ENCODE measurements at places on chromosomes 6 and 20.

- DNase-seq = no peak
These were observed 34.7 kb downstream of the FILIP1 start for GRCh38 chr6:75458895-75459294.

DNA sequence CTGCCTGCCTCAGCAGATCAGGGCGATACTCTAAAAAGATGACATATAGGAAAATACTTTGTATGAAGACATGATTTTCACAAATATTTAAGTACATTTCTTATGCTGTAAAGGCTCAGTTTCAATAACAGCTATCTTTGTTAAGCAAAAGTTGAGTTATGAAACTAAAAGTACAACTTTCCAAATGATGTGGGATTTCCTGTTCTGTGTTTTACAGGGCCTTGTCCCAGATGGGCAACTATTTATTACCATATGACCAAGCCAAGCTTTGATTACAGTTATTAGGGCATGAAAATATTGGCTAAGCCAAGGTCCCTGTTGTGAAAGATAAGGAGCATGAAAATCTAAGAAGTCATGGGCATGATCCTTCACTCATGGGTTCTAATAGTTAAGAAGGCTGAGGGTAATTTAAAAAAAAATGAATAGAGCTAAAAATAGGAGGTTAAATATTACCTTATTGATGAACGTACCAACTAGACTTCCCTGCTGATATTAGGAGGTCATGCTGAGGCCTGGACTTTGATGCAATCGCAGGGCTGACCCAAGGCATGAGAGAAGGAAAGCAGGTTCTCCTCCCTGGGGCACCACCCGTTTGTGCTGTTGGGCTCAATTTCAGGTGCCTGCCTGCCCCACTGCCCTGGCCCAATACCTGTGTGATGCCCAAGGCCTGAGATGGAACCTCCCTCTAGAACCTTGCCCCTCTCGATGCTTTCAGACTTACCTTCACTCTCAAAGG, 294.4 kb upstream of the PRDM1 start:
- no peak for DNase-seq

GRCh38 chr6:23002044-23002619, 432.8 kb downstream of the HDGFL1 start:
- no peak for DNase-seq

- DNase-seq = no peak
These were observed 262.7 kb downstream of the CD83 start for GRCh38 chr6:14380086-14380820.

DNA sequence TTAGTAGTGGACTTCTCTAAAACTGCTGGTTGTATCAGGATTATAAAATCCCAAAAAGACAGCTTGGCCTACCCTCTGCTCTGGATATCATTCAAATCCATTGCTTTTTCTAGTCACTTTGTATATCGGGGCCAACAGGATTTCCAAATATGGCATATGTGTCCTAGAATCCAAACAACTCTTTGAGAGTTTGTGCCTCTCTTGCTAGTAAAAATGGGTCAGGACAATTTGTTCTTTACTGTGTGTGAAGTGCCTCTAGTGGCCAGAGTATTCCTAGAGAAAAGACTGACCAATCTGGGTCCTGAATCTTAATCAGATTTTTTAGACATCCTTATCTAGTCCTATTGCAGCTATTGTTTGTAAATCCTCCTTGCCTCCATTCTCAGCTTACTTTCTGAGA, 33.5 kb upstream of the MANEA start:
- DNase-seq = no peak

DNA sequence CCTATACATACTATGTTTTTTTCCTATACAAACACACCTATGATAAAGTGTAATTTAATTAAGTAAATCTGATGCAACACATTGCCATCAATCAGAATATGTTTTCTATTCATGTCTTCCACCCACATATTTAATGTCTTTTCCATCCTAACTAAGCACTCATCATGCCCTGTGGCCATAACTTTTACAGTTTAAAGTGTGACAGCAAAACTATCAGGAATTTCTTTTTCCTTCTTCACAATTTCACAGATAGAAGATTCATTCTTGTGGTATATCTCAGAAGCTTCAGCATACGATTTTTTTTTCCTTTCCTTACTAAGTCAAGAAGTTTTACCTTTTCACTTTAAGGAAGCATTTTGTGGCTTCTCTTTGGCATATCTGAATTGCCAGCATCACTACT, 7.0 kb upstream of the BEND6 start:
- DNase-seq = no peak

- DNase-seq = no peak
These were observed 17.8 kb upstream of the FKBP5 start for GRCh38 chr6:35706468-35706867.

DNA sequence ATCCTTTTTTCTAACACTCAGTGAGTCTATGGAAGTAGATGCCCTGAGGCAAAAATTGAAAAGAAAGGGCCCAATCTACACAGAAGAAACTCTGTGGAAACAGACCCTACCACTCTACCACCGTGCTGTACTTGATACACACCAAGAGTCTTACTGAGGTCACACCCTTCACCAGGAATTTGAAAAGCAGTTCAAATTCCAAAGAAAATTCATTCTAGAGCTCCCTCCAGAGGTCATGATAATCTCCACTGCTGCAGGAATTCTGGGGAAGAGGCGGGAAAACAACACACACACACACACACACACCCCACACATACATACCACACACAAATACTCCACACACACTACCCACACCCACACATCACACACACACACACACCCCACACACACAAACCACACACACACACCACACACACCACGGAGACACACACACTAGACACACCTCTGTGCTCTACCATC, 336.8 kb downstream of the HDGFL1 start:
- DNase-seq = peak; percentile 47

DNA sequence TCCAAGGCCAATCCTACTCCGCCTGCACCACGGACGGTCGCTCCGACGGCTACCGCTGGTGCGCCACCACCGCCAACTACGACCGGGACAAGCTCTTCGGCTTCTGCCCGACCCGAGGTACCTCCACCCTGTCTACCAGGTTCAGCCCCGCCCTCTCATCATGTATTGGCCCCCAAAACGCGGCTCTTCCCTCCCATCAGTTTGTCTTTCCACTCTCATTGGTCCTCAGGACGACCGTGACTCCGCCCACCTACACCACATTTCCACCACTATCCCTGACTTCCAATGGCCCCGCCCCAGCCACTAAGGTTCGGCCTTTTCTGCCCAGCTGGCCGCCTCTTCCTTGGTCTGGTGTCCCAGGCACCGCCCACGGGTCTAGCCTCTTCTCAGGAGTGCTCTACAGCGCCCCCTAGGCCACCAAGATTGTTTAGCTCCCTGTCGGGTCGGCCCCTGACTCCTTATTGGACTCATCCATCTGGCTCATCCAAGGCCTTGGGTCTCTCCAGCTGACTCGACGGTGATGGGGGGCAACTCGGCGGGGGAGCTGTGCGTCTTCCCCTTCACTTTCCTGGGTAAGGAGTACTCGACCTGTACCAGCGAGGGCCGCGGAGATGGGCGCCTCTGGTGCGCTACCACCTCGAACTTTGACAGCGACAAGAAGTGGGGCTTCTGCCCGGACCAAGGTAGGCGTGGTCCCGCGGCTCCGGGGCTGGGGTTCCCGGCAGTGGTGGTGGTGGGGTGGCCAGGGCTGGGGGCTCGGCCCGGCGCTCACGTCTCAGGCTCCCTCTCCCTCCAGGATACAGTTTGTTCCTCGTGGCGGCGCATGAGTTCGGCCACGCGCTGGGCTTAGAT, 3.1 kb downstream of the MMP9 start:
- DNase-seq = peak; percentile 7

- DNase-seq = no peak
These were observed 134.6 kb downstream of the CEBPB start for GRCh38 chr20:50325215-50325614.

DNA sequence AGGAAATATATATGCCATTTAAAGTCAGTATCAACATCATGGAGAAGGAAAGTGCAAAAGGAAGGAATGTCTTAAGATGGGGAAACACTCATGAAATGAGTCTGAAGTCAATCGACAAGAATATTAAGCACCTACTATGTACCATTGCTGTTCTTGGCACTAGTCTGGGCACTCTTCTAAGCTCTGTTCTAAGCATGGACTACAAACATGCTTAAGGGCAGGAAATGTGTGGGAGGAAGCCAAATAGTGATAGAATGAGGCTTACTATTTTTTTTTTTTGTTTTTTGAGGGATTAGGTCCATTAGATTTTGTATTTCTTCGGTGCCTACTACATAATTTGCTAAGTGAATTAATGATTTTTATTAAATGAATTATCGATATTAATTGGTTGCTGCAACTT, 83.8 kb upstream of the SUPT3H start:
- no peak for DNase-seq

DNA sequence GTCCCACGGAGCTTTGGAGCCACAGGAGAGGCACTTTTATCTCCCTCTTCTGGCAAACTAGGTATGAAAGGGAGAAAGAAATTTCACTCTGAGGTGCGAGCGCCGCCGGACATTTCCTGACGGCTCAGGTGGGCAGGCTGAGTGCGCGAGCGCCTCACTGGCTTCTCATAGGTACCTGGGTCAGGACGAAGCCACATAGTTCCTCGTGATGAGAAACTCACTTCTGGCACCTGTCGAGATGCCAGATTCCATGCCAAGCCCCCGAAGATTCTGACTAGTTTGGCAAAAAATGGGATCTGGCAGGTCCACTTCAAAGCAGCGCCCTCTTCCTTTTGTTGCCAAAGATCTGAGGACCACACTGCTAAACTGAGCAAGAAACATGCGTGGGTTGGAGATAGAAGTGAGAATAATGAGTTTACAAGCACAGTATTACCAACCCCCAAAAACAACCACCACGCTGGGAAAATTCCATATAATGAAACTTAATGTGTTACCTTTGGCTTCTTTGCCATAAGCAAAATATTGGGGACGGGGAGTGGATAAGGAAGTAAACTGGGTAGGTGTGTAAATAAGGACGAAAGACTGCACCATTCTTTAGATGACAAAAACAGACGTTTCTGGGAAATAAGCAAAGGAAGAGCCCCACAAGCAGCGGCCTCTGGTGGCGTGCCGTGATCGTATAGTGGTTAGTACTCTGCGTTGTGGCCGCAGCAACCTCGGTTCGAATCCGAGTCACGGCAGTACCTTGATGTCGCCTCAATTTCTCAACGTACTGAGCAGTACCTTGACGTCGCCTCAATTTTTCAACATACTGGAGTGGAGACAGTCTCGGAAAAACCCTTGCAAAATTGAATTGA, 89.8 kb upstream of the PRSS16 start:
- DNase-seq = no peak

DNA sequence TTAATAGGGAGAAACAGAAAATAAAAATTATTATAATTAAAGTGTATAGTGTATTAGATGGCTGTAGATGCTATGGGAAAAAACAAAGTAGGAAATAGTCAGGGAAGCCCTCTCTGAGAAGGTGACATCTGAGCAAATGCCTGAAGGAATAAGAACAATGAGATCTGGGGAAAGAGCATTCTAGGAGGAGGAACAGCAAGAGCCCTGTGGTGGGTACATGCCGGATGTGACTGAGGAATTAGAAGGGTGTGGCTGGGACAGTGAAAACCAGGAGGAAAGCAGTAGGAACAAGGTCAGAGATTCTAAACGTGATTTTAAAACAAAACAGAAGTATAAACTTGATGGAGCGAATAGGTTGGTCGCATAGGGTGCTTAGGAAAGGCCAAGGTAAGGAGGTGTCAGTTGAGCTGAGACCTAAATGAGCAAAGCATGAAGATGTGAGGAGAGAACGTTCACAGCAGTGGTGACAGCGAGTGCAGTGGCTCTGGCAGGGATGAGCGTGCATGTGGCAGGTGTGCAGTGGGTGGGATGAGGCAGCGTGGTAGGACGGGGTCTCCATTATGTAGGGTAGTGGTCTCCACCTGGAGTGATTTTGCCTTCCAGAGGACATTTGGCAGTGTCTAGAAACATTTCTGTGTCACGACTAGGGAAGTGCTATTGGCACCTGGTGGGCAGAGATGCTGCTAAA, 97.1 kb upstream of the MRPS10 start:
- DNase-seq = no peak

- DNase-seq = no peak
These were observed 14.6 kb downstream of the HDGFL1 start for GRCh38 chr6:22583927-22584326.

DNA sequence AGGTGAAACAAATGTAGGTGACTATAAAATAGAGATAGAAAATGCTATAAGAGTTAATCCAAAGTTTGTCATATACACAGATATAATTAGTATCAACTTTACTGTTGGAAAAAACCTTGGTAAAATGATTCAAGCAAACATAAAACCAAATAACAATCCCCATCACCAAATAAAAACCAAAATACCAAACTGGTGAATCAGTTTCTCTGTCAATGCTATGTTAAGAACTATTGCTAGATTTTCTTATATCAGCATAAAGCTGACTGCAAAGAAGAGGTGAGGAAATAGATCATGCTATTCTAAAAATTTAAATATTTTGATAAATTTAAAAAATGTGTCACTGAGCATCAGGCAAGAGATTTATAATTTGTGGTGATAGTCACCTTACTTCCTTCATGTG, 658.4 kb downstream of the PHF3 start:
- no peak for DNase-seq

- no peak for DNase-seq
These were observed 17.2 kb upstream of the TBC1D20 start for GRCh38 chr20:479487-479886.

GRCh38 chr20:62025832-62026563, 39.7 kb downstream of the TAF4 start:
- DNase-seq = peak; percentile 36

GRCh38 chr6:75603106-75603420, 1.4 kb downstream of the SENP6 start:
- DNase-seq = peak; percentile 9
